ENCODE measurements at places on chromosomes 2 and 18.

DNA sequence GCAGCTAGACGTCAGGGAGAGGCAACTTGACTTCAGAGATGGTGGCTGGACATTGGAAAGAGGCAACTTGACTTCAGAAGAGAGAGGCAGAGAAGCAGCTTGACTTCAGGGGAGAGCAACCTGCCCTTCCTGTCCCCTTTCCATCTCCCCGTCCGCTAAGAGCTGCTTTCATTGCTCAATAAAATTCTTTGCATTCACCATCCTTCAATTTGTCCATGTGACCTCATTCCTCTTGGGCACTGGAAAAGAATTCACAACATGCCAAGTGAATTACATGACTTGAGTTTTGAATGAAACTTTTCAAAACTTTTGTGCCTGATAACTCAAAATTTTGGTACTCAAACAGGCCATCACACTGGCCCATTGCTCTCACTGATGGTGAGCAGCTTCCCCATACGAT is 158.9 kb downstream of the DPP4 start:
- no peak for DNase-seq

DNA sequence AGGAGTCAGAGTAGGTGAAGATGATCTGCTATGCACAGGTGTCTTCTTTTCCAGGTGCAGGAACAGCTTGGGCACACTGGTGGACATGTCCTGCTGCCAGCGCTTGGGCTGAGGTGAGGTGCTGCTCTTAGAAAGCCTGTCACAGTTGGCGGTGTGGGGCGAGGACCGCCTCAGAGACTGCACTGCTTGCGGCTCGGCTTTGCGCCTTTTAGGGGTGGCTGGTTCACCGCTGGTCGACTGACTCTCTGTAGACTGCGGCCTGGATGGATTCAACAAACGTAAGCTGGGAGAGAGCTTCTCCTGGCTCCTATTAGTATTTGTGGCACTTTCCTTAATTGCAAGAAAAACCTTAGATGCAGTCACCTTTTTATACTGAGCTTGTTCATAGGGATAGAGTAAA is 1.7 kb downstream of the MSL3B start:
- DNase-seq = no peak

DNA sequence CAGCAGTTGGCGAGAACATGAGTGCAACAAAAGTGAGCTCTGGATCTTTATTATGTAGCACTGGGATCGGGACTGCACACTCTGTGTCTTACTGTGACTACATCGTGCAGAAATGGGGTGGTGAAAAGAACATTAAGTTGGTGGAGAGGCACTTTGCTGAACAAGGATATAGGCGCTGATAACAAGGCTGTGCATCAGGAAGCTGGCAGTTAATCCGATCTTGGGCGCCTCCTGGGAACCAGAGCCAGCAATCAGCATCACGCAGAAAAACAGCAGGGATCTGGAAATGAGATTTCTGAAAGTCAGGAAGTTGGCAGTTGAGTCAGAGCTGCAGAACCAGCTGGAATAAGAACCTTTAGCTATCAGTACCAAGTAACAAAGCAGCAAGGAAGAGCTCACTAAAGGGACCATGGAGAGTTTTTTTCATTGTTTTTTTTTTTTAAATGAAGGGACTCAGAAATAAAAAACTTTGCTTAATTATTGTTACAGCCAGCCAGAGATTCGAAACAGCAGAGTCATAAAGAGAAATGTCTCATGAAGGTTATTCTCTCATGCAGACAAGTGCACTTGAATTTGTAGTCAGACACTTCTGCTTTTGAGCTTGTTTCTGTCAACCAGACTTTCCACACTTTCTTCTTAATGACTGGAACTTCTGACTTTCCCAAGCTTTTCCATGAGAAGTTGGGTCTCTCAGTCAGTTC is 22.8 kb upstream of the MYO3B start:
- no peak for DNase-seq

GRCh38 chr18:51135364-51135763 is 62.1 kb downstream of the MEX3C start:
- DNase-seq = no peak

- DNase-seq = no peak
These were observed 1.4 kb downstream of the CCDC85A start for GRCh38 chr2:56185101-56185581.

- no peak for DNase-seq
These were observed 877.9 kb upstream of the TMEFF2 start for GRCh38 chr2:193072647-193073046.
